ENCODE measurements at places on chromosomes 13 and 19. TPM values are rescaled to one million over a fixed set of nuclear protein-coding genes. Genes with fewer than 3 reads are reported as not detected.

DNA sequence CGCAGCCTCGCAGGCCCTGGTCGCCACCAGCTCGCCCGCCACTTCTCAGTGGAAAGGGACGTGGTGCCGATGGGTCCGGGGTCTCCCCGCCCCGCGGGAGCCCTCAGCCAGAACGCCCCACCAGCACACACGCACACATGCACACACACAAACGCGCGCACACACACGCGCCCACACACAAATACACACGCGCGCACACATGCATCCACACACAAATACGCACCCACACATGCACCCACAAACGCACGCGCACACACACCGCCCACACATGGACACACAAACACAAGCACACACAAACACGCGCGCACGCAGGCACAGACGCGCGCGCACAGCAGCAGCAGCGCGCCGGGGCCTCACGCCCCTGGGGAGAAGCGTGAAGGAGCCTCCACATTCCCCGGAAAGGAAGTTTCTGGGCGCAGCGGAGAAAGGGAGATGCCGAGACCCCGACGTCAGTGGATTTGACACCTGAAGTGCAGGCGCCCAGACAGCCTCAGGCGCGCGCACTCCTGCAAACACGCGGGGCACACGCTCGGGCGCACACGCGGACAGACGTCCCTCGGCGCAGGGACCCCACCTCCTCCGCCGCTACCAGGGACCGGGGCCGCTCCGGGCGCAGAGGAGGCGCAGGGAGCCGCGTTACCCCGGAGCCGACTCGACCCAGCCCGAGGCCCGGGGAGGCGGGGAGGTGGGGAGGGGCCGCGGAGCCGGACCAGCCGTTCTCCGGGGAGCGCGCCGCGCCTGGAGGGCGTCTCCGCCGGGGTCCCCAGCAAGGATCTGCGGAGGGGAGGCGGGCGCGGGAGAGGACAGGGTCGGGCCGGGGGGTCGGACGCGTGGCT lies 622 bp downstream of the RASA3 start:
- no peak for DNase-seq

DNA sequence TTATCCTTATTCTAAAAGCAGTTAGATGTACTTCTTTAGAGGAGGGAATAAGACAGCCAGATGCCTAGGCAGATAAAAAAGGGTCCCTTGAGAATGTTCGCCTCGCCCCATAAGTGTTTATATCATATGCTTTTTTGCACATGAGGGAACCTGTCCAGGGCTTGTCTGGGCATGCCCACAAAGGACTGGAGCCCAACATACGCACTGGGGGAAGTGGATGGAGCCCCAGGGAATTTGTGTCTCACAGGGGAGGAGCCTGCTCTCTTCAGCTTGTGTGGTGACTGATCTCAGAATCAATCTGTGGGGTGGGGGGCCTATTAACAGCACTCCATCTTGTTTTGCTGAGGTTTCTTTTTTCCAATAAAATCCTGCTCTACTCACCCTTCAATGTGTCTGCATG lies 22.6 kb downstream of the MED4 start:
- no peak for DNase-seq

DNA sequence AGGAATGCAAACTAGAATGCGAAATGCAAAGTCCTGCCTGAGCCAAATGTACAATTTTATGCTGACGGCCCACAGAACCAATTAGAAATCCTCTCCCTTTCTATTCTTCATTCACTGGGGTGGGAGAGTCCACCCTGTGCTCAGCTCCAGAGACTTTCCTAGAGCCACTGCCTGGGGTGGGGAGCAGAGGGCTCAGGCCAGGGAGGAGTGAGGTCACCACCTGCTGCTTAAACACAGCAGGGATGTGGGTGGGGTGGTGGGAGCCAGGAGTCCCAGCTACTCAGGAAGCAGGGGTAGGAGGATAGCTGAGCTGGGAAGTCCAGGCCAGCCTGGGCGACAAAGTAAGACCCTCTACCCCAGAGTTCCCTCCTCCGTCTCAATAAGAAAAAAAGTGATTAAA lies 26.9 kb upstream of the ZNF83 start:
- DNase-seq = no peak

The TTYH1 gene
- polyA plus RNA-seq = 14.4 TPM

Data from renal pelvis (tissue), 12 donors.